ENCODE measurements at places on chromosomes 6 and 20.

- no peak for DNase-seq
Observed at GRCh38 chr6:22367346-22367745, 70.5 kb upstream of the PRL start.

- no peak for DNase-seq
Observed at GRCh38 chr20:33477386-33478234, 12.3 kb upstream of the CBFA2T2 start.

DNA sequence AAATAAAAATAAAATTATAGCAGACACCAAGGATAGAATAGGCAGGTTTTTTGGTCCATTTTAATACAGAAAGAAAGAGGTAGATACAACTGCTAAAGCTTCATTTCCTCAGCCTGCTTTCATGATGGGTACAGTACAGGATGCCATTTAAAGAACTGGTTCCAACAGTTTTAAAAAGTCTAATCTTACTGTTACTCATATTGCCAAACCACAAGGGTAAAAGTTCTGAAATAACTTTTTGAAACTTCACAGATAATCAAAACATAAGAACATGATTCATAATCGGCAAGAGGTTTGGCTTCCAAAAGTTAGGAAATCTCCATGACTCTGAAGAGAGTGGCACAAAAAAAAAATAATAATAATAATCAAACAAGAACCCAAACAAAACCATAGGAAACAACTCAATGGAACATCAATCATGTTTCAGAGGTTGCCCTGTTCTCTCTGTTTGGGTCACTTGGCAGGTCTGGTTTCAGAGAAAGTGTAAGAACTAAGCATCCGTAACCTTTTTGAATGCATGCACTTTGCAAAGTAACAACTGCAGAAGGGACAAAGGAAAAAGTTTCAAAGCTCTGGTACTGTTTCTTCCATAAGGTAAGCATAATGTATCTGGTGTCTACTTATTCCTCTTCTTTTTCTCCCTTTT, 79.7 kb downstream of the SMLR1 start:
- no peak for DNase-seq

GRCh38 chr6:18427296-18427695, 40.1 kb downstream of the RNF144B start:
- DNase-seq = no peak

GRCh38 chr6:89047473-89047872, 33.1 kb upstream of the PNRC1 start:
- DNase-seq = no peak

DNA sequence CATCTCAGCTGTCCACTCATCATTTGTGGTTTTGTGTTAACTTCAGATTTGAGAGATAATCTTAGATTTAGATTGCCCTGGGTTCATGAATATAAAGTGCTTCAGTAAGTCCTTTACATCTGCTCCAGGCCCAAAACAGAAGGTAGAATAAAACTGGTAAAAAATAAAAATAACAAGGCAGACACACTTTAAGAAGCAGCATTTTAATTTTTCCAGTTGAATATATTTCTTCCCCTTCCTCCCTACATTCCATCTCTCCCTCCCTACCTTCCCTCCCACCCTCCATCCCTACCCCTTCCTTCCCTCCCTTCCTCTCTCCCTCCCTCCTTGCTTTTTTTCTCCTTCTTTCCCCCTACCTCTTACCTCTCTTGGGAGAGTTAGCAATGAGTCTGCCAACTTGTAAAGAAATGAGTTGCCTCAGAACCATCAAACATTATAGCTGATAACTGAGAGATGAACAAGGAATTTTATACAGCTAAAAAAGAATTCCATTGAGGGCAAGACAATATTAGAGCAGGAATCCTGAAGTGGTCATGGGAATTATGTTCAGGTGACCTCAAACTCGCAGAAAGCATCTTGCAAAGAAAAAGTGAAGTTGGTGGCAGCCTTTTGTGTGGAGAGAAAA, 145.0 kb upstream of the SOX4 start:
- DNase-seq = no peak

- no peak for DNase-seq
Observed at GRCh38 chr6:11810854-11811643, 32.4 kb upstream of the ADTRP start.

GRCh38 chr6:97040355-97040860, 115.9 kb downstream of the KLHL32 start:
- DNase-seq = no peak

- DNase-seq = no peak
Observed at GRCh38 chr20:3565851-3566250, 95.0 kb downstream of the ATRN start.

DNA sequence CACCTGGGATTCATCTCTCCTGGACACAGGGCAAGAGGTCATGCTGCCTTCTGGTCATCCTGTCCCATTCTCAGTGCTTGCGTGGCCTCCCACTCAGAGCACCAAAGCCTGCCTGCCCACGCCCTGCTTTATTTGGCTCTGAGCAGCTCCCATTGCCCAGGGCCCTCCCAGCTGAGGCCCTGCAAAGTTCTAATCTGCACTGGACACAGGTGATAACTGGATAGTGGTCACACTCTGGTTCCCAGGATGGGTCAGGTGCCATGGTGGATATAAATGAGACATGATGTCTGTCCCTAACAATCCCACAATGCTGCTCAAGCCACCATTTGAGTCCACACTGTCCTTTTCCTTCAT, 39.5 kb downstream of the CPXM1 start:
- no peak for DNase-seq

- no peak for DNase-seq
Observed at GRCh38 chr6:27726619-27727023, 185.6 kb downstream of the OR2B2 start.
